NCI-H345 (cell line): ENCODE measurements at places on chromosomes 11 and 22.

GRCh38 chr11:86749821-86750401, 50.4 kb upstream of the PRSS23 start:
- no peak for DNase-seq

DNA sequence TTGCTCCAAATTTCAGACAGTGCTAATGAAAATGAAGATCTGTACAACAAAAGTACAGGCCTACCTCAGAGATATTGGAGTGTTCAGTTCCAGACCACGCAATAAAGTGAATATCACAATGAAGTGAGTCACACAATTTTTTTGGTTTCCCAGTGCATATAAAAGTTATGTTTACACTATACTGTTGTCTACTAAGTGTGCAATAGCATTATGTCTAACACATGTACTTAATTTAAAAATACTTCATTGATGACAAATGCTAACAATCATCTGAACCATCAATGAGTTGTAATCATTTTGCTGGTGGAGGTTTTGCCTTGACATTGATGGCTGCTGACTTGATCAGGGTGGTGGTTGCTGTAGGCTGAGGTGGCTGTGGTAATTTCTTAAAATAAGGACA, 60.6 kb upstream of the E2F8 start:
- no peak for DNase-seq

- DNase-seq: no peak
Observed at GRCh38 chr11:63931876-63932275, 6.9 kb upstream of the NAA40 start.

GRCh38 chr11:28384418-28384817, 276.2 kb downstream of the METTL15 start:
- DNase-seq: no peak

- no peak for DNase-seq
Observed at GRCh38 chr22:40486962-40487602, 116.7 kb downstream of the SGSM3 start.
